ENCODE measurements at places on chromosomes 3 and 15.

- DNase-seq = no peak
These were observed 66.9 kb upstream of the CSPG5 start for GRCh38 chr3:47645551-47645950.

DNA sequence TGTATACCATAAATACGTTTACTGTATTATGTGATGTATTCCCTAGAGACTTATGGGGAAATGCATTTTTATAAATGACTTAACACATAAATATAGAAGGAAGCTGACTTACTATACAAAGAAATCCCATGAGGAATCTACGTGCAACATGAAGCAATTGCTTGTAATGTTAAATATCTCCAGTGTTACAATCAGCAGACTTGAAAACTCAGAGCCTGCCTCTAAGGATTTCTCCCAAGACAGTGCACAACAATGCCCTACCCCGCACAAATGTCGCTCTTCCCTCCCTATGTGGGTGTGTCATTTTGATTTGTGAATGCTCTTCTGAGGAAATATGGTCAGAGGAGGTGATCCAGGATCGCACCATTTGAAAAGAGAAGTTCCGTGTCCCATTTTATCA is 629.0 kb downstream of the NR2F2 start:
- no peak for DNase-seq

- DNase-seq = no peak
These were observed 283.5 kb upstream of the ROPN1 start for GRCh38 chr3:124275412-124275811.

- DNase-seq = no peak
These were observed 115.1 kb downstream of the DNAJB8 start for GRCh38 chr3:128351546-128351945.

DNA sequence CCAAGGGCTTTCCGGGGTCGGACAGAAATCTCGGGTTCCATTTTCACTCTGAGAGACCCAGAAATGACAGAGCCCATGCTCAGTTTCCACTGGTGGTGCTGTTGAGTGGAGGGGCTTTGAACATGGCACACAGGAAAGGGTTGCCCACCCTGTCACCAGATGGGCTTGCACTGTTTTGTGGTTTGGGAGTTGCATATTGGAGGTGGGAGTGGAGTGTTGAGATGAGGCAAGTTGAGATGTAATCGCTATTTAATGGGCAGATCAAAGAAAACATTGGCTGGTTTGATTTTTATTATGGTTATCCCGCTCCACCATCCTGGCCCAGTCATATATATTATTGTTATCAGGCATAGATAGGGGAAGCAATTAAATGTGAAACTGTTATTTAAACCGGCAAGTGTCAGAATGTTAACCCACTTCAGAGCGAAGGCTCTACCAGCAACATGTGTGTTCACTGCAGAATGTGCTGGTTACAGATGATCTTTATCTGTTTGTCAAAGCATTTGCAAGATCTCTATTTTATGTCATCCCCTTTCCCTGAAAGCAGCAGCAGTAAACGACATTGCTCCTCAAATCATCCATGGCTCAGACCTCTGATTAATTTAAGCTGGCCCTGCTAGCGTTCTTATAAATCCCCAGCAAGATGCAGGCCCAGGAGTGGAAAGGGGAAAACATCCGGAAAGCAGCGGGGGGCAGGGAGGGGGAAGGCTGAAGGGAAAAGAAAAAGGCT is 58.3 kb upstream of the TSEN2 start:
- no peak for DNase-seq

- DNase-seq = no peak
These were observed 84.0 kb downstream of the ATP13A4 start for GRCh38 chr3:193470710-193471109.

DNA sequence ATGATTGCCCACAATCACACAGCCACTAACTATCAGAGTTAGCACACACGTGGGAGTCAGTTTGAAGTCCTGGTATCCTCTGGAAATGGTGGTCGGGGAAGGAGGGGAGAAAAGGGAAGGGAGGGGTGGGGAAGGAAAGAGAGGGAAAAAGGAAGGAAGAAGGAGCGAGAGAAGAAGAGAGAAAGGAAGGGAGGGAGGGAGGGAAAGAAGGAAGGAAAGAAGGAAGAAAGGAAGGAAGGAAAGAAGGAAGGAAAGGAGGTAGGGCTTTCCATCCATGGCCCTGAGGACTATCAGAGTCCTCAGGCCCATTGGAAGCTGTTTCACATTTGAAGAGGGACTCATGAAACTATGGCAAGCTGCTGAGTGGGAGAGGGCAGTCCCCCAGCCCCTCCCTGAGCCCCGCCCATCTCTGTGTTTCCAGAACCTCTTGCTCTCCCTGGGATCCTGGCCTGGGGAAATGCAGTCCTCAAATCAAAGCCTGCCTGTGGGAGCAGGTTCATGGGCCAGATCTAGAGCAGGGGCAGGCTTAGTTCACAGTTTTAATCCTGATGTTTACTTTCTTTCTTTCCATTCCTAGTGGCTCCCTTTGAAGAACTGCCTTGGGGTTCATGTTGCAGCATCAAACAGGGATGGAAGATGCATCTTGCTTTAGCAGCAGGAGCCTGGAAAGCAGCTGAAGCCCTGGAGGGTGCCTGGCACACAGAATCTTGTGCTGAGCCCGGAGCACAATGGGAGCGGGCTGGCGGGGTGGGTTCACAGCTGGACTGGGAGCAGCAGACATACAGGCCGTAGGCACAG is 66.1 kb upstream of the GLCE start:
- no peak for DNase-seq

DNA sequence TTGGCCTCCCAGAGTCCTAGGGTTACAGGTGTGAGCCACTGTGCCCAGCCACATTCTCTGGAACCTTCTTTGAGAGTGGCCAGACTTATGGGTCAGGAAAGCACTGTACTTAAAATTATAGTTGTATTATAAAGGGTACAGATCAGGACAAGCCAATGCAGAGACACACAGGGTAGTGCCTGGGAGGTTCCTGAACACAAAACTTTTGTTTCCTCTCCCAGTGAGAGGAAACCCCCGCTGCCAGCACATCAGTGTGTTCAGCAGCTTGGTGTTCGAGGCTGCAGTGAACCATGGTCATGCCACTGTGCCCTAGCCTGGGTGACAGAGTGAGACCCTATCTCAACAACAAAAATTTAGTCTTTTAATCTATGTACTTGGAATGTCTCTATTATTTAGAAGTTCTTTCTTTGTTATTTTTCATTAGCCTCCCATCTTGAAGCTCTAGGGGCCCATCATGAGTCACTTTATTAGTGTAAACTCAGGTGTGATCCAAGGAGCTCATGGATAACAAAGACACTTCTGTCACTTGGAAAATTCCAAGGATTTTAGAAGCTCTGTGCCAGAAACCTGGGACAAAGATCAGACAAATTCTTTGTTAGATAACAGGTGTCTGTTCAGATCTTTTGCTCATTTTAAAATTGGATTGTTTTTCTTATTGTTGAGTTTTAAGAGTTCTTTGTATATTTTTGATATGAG is 7.8 kb downstream of the BLOC1S6 start:
- no peak for DNase-seq

DNA sequence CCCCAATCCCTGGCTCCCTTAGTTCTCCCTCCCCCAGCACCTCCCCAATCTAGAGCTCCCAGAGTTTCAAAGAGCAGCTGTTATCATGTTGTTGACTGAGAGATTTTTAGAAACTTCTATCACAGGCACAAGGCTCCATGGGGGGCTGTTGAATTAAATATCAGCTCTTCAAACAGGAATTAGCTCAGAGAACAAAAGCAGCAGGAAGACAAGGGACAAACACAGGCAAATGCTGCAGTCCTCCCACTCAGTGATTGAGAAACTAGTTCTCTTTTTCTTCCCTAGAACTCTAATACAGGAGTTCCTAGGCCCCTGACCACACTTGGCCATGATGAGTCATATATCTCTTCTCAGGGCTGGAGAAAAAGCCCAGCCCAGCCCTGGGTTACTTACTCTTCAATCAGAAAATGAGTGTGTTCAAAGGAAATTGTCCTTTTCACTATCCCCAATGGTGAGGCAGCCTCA is 262.1 kb downstream of the IGSF11 start:
- DNase-seq = no peak

DNA sequence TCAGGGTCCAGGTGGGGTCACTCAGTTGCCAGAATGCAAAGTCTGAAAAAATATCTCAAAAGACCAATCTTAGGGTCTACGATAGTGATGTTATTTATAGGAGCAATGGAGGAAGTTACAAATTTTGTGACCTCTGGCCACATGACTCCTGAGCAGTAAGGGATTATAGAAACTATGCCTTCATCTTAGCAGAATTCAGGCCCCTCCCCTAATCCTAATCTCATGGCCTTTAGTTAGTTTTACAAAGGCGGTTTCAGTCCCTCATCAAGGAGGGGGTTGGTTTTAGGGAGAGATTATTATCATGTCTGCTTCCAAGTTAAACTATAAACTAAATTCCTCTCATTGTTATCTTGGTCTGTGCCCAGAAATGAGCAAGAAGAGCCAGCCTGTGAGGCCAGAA is 5.9 kb upstream of the DCP1A start:
- no peak for DNase-seq

GRCh38 chr15:65912235-65912634 is 42.9 kb downstream of the RAB11A start:
- no peak for DNase-seq

DNA sequence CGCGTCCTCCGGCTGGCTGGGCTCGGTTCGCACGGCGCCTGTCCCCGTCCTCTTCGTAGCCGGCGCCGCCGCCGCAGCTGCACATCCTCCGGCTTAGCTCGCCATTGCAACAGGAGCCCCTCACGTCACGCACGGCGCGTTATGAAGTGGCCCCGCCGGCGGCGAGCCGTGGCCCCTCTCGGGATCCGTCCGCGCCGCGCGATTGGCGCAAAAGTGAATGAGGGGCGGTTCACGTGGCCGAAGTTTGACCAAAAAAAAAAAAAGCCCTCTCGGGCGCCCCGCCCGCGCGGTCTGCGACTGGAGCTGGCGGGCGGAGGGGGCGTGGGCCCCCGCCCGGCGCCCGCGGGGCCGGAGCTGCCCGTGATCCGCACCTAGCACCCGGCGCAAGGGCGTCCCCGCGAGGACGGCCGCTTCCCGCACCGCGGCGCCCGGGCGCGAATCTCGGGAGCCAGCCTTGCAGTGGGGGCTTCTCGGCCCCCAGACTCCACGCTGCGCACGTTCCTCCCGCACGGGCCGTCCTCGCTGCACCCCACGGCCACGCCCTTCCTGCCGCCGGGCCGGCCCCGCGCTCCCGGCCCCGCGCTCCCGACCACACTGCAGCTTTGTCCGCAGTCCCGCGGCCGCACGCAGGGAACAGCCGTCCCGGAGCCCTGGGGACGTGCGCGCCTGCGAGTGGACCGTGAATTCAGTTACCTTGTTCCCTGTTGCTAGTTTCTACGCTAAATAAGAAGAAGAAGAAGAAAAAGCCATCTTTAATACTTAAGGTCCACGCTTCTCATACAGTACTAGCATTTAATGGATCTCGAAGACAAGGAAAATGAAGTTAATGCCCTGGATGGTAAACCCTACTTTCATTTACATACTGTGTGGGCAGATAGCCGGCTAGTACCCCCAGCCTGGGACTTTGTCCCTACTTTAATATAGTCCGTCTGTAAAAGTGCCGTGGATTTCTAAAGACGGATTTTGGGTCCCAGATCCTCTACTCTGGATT is at the start of gene CHSY1:
TSS of gene CHSY1 (minus strand) at position 219 of the 991 bp plus-strand sequence. CDS start 592 bp downstream, outside the sequence.
- peak; percentile 75 for DNase-seq

DNA sequence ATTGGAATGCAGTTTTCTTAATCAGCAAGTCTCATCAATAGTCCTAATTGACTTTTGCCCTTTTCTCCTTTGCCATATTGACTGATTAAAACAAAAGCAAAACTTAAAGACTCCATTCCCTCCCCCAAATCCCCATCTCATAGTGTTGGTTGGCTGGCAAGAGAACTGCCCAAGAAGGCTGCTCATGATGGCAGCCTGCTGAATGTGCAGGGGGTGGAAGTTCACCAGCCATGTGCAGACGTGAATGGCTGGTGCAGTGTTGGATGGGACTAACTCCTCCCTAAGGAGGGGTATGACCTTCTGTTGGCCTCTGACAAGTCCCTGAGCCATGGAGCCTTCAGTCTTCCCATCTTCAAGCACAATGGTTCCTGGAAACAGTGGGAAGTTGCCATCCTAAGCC is 7.0 kb downstream of the SMAD3 start:
- DNase-seq = no peak

DNA sequence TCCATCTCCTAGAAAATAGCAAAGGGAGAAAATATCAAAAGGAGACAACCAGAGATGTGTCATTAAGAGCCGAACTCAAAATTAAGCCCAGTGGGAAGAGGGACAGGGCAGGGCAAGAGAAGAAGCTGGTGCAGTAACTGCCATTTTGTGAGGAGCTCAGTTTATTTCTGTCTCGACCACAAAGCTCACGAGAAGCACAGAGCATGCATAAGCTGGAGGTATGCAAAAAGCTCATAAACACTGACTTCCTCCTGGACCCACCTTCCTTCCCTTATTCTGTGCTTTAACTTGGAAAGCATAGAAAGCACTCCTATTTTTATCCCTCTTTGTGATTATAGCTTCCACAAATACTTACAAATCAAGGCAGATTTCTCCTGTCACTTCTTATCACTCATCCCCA is 81.3 kb downstream of the DGKG start:
- no peak for DNase-seq

- DNase-seq = no peak
These were observed 184.8 kb downstream of the SHQ1 start for GRCh38 chr3:72663429-72663828.

GRCh38 chr3:183306798-183307671 is 54.0 kb downstream of the B3GNT5 start:
- no peak for DNase-seq

DNA sequence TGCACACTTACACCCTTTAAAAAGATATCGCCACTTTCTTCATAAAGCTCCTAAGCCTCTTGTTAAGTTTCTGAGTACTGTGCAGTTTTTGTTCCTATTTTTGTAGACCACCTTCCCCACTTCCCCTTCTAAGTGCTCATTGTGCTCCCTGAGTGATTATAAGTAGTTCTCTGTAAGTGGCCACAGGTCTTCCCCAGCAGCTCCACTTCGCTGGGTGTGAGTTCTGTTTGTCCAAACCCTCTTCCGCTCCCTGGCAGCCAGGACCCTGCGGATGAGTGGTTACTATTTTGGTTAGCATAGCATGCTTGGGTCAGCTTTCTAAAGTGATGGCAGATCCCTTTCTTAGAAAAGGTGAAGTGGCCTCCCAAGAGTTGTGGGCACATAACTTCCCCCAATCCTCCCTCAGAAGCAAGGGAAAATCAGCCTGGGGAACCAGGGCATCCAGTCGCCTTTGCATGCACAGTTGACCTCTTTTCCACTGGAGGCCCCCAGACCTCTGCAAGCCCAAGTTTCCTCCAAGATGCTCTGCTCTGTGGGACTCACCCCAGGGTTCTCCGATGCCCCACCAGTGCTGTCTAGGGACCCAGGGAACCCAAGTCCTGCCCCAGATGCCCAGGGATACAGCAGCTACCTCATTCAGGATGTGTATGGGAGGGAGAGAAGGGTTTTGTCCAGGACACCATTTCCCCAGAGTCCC is 69.6 kb downstream of the ATP10A start:
- DNase-seq = no peak

GRCh38 chr3:161403251-161403650 is 31.9 kb upstream of the SPTSSB start:
- DNase-seq = no peak

DNA sequence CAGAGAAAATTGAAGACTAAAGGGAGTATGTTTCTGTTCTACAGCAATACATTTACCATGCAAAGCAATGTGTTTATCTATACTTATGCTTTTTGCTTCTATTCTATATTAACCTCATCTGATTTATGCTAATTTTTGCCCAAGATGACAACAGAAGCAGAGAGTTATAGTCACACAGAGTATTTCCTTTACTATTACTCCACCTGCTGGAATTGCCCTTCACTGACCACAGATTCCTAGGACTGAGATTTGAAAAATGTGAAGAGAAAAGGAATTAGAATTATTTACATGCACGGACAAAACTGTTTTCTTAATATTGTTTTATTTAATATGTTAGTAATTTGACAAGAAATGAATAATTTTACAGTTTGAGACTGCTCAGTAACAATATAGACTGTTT is 745.6 kb downstream of the VGLL3 start:
- DNase-seq = no peak
